Stimulated activated CD4-positive, alpha-beta T cell treated with anti-CD3 and anti-CD28 coated beads, TNF-alpha, amount 100 ng/mL, for 48 hours (primary cell): ENCODE measurements at places on chromosomes 1 and 21.
A peak's percentile ranks its signal among the peaks of the same experiment; 100 is the strongest.

- peak; percentile 54 for DNase-seq
Measured at GRCh38 chr1:17437580-17438317, 1.7 kb downstream of the RCC2 start.

DNA sequence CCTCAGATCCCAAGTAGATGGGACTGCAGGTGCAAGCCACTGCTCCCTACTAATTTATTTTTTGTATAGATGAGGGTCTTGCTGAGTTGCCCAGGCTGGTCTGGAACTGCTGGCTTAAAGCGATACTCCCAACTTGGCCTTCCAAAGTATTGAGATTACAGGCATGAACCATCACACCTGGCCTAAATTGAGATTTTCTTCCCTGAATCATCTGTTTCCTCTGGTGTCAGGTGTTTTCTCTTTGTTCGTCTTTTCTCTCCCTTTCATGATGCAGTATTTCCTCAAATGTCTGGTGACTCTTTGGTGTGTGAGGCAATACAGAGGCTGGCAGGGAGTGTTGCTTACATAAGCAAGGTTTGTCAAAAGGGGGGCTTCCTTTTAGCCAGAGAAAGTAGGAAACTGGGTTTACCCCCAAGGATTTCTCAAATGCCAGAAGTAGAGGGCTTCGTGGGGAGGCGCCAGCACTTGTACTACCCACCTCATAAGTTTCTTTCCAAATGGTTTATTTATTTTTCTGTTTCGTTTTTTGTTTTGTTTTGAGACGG lies 27.6 kb downstream of the CLDN14 start:
- no peak for DNase-seq

GRCh38 chr1:19250629-19251304 lies 557 bp downstream of the EMC1 start:
- DNase-seq = no peak

DNA sequence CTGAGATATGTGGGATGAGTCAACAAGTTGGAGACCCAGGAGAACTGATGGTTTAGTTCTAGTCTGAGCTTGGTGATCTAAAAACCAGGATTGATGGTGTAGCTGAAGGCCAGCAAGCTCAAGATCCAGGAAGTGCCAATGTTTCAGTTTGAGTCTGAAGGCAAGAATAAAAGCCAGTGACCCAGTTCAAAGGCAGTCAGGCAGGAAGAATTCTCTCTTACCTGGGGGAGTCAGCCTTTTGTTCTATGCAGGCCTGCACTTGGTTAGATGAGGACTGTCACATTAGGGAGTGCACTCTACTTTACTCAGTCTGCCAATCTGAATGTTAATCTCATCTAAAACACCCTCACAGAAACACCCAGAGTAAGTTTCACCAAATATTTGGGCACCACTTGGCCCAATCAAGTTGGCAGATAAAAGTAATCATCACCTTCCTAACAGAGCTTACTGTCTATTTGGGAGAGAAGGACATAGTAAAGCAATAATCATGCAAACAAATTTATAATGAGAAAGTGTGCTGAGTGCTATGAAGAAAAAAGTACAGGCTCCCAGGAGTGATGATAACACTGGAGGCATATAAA lies 63.4 kb downstream of the TSEN15 start:
- no peak for DNase-seq

- DNase-seq = no peak
Measured at GRCh38 chr1:116006486-116006964, 30.2 kb downstream of the SLC22A15 start.

- DNase-seq = no peak
Measured at GRCh38 chr1:77064246-77064645, 155.0 kb downstream of the PIGK start.

GRCh38 chr1:194309697-194310096 lies 1123.3 kb upstream of the B3GALT2 start:
- DNase-seq = no peak

DNA sequence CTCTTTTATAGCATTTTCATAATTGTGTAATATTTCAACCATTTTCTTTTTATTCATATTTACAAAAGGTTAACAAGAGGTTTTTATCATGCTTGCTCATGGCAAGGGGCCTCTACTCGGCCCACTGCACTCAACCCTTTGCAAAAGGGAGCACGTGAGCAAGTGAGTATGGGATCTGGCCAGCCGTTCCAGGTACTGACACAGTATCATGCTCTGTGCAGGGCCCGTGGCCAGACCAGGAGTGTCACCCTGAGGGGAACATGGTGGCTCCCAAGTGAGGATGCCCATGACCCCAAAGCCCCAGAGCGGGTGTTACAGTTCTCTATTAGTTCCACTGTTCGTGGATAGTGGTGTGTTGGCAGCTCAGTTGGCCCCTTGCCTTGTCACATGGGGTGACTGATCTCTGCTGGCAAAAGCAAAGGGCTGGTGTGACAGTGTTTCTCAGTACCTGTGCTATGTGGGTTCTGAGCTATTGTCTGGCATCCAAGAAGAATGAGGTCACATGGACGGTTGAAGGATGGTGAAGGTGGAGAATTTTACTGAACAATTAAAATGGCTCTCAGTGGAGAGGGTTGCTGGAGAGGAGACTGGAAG lies 777.2 kb upstream of the ADAMTS5 start:
- no peak for DNase-seq

GRCh38 chr1:5934058-5934884 lies 58.0 kb downstream of the NPHP4 start:
- no peak for DNase-seq

GRCh38 chr1:182206626-182207239 lies 145.2 kb upstream of the ZNF648 start:
- no peak for DNase-seq

GRCh38 chr21:28949318-28949717 lies 43.4 kb downstream of the LTN1 start:
- DNase-seq = no peak

DNA sequence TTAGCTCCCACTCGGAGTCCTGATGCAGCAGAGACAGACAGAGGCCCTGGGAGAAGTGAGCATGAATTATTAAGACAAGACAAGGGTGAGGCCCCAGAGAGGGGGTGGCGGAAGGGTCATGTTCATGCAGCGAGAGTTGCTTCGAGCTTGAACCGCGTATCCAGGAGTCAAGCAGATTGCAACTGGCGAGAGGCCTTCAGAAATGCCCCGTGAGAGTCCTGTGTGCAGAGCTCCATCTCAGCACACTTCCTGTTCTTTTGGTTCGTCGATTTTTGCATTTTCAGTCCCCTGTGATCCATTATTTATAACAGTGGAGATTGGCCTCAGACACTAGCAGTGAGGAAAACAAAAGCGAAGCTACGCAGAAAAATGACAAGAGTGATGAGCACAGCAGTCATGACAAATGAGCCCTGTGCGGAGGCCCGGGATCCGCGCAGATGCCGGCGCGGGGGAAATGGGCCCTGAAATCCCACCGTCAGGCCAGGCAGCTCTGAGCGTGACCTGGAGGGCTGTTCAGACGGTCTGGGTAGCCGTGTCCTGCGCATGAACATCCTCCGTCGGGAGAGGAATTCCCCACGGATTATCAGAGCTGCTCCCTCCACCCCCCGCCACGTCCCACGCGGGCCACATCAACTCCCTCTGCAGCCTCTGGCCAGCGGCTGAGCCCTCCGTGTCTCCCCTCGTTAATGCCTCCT lies 15.0 kb downstream of the PDE9A start:
- DNase-seq = no peak

DNA sequence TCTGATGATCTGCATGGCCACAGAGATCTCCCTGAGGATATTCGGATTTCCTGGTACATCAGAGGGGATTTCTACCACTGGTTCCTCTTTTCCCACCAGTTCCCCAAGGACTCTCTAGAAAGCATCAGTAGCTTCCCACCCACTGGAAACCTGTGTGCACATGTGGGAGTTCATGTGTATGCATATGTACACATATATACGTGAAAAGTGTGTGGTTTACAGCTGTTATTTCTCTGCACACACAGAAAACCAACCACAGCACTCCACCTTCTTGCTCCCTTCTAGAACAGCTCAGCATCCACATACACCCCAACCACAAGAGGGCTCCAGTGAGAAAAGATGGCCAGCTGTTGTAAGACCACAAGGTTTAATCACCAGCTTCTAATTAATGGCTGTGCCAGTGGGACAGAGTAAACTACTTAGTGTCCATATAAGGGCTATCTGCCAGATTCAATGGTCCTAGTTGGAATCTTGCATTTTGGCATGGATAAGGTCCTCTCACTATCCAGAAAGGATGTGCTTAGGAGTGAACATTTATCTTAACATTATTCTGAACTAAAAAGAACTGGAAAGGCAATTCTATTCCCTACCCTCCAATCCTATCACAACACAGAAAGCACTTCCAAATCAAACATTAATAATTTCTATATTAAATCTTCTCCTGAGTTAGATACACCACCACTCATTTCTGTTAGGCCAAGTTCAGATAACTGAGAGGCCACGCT lies 24.1 kb downstream of the GPR3 start:
- no peak for DNase-seq

GRCh38 chr21:45875416-45875760 lies 106.2 kb upstream of the COL6A1 start:
- DNase-seq = no peak

- no peak for DNase-seq
Measured at GRCh38 chr1:230105754-230106625, 39.0 kb downstream of the GALNT2 start.

DNA sequence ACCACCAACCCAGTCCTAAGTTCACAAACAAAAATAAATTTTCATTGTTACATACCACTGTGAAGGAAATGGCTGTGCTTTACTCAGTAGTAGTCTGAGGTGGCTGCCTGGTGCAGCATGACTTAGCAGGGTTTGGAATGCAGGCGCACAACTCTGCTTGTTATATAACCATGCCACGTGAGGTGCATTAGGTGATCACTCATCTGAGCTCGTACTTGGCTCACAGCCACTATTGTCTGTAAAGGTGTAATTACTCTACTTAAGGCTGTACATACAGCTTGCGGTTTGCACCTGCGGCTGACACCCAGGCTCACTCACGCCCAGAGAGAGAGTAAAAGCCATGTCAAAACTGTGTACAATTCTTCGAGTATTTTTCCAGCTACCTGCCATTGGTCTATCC lies 599.4 kb downstream of the LTN1 start:
- no peak for DNase-seq

DNA sequence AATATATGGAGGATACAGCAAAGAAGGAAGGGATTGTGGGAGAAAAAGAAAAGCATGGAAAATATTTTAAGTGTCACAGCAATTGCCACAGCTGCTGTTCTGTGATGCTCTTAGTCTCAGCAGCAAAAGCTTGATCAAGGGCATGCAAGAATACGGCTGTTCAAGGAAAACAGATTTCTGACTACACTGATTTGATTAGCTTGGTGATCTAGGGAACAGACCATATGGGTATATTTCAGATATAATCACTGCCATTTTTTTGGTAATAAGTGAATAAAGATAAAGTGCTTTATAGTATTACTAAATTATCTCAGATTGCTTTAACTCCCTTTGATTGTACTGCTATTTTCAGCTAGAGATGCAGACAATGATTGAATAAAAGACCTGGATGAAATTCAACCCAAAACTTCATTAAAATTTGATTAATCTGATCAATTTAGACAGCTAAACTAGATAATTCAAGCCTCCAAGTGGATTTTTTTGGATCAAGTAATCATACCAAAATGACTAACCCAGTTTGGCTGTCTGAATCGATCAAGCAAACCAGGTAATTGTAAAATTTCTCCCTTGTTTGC lies 33.3 kb upstream of the LYPLAL1 start:
- no peak for DNase-seq

GRCh38 chr21:42097860-42098454 lies 26.8 kb downstream of the UMODL1 start:
- no peak for DNase-seq

- no peak for DNase-seq
Measured at GRCh38 chr21:43835050-43835449, 30.0 kb upstream of the AGPAT3 start.

- no peak for DNase-seq
Measured at GRCh38 chr1:245118806-245119205, 36.0 kb upstream of the KIF26B start.

DNA sequence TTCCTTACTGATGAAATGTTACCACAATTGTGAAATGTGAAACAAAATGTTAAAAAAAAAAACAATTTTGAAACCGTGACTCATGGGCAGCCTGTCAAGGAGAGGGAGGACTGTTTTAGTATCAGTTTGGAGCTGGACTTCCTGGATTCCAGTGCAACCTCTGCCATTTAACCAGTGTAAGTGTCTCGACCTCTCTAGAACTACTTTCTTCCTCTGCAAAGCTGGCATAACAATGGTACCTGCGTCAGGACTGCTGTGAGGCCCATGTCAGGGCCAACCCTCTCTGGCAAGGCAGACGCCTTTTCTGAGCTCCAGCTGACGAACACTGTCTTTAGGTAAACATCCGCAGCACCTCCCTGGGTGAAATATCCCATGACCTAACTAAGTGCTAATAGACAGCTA lies 20.9 kb downstream of the URB1 start:
- DNase-seq = no peak

- DNase-seq = no peak
Measured at GRCh38 chr1:164785841-164786534, 227.0 kb downstream of the PBX1 start.

- no peak for DNase-seq
Measured at GRCh38 chr1:235206533-235207208, 45.6 kb upstream of the RBM34 start.

- DNase-seq = no peak
Measured at GRCh38 chr1:65388908-65389695, 31.4 kb upstream of the LEPR start.

DNA sequence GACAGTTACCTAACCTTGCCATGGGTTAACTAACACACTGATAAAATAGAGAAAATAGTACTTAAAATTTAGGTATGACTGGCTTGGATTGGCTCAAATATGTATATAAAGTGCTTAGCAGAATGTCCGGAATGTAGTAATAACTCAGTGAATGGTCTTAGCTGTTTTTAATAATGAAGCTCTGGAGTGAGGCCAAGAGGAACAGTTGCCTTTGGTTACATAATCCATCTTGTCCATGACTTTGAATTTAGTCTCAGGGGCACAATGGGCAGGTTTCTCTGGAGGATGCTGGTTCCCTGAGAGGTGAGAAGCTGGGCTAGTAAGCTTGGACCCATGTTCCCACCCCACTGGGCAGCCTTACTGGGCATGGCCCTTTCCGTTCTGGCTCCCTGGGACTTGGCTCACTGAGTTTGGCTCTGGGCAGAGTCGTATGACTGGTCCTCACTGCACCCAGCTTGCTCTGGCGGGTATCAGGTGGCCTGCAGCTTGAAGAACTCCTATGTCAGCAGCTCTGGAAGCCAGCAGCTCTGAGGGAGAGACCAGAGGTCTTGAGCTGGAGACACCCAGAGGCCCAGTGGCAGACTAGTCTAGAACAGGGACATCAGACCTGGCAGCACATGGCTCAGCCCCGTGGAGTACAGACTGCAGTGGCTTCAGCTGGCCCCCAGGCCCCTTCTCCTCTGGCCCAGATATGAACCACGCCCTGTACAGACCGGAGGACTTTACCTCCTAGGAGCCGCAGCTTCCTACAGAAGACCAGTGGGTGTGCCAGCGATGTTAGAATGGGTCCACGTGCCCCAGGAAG lies 40.4 kb downstream of the TENT5C start:
- no peak for DNase-seq

- DNase-seq = no peak
Measured at GRCh38 chr1:171438441-171438840, 46.9 kb upstream of the PRRC2C start.

DNA sequence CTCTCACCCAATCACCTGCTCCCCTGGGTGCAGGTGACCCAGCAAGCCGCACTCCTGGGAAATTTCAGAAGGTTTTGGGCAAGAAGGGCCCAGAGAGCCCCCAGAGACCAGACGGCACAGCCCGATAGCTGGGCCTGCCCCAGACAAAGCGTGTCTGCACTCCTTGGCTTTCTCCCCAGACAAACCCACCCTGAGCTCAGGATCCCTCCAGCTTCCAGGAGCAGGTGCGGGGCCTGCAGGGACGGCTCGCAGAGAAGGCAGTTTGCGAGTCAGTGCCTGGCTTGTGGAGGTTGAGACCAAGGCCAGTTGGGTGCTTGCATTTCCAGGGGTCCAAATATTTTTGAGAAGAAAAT lies 6.7 kb downstream of the PDE9A start:
- DNase-seq = no peak
